ENCODE measurements at places on chromosomes 1 and 21.

DNA sequence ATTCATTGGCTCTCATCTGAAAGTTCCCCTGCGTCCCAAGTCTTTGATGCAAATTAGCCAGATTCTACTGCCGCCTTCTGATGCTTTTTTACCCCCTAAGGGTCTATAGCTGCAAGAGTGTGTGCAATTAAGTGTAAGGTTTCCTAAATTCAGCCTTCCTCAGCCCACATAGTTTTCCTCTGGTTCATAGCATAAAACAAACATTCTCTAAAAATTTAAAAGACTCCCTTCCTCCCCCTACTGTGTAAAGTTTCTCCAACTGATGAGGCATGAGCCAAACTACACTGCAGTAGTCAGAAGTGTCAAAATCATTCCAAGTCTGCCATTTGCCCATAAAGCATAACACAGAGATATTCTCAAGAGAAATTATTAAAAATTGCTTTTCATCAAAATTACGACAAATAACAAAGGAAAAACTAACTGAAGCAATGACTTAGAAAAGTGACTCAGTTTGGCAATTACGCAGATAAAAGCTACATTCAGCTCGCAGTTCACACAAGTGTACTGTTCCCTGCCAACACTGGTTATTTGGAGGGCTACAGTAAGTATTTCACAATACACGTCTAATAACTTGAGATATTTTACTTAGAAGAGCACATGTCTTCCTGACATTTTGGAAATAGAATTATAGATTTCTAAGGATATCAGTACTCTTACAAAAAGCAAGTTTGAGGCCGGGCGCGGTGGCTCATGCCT, 15.4 kb downstream of the KCNH1 start:
- no peak for DNase-seq

DNA sequence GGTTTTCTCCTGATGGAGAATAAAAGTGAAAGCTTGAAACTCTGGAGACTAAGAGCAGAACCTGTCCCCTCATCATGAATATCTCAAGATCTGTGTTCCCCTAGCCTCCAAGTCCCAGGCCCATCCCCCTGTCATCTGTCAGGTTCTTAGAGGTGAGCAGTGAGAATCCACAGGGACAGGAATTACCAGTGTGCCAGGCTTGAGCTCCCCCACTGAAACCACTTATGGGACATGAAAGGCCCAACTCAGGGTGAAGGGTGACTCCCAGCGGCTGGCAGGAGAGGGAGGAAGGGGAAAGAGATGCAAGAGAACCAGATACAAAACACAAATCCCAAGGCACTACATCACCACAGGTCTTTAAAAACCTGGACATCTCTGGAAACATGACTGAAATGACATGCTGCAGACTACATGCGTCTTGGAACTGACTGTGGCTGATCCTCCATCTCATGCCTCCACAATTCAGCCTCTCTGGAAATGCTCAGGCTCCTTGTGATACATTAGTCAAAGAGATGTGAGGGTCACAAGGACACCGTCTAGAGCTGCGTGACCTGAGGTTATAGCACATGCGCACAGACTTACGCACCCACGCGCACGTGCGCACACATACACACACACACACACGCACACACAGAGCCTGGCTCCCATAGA, 6.8 kb upstream of the LY9 start:
- no peak for DNase-seq

- no peak for DNase-seq
These were observed 4.0 kb upstream of the LAMC1 start for GRCh38 chr1:183019139-183019740.

- DNase-seq, result peak; percentile 40
These were observed 15.5 kb upstream of the CD247 start for GRCh38 chr1:167533851-167534300.

DNA sequence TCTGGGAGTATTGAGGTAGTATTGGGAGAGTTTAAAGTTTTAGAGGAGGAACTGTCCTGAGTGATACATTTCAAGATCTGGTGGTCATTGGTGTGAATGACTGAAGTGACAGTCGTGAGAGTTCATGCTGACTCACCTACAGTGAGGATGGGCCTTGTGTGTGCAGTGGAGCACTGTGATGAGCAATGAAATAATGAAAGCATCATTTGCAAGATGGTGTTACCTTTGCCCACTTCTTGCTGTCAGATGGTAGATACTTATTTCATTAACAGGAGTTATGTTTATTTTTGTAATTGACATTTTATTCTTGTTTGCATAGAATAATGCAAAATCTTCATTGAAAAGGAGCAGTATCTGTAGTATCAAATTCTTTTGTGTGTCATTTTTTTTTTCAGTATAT, 29.0 kb downstream of the POU2F1 start:
- DNase-seq, result no peak

DNA sequence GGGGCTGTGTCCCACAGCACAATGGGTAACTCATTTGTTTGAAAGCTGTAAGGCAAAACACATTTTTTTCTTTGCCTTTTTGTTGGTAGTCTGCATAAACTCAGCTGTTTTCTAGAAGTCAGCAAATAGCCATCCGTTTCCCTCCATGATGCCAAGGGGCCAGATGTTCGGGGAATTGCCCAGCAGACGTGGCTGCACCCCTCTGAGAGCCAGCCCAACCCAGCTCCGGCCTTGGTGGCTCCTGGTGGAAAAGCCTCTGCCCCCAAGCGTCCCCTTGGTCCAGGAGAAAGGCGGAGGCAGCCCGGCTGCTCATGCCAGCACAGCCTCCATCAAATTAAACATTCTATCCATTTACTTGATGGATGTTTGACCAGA, 58.4 kb upstream of the ADARB1 start:
- DNase-seq, result no peak

DNA sequence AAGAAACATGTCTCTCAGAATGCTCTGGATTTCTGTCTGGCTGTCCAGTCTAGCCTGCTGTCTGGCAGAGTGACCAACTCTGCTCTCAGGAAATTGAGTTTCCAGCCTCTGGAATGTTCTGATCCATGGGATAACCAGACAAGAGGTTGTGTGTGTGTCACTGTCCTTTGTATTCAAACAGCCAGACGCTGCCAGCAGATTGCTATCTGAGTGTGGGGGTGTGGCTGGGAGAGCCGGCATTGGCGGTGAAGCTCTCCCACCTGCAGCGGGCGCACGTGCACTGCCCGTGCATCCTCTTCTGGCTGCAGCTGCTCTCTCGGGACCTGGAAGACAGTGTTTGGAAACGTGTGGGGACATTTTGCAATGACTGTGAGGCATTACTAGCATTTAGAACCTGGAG, 26.1 kb downstream of the PKP1 start:
- DNase-seq, result no peak

GRCh38 chr1:97350241-97350640, 570.6 kb downstream of the DPYD start:
- DNase-seq, result no peak

- DNase-seq, result no peak
These were observed 714 bp upstream of the AKIRIN1 start for GRCh38 chr1:38990386-38990737.
